A375 (cell line): ENCODE measurements at places on chromosomes 1 and 21. TPM values are rescaled to one million over a fixed set of nuclear protein-coding genes. Genes with fewer than 3 reads are reported as not detected.

The SYT6 gene
- not detected in 2 replicates for total RNA-seq

The PTPN22 gene
- 1.7 and 2.0 TPM in 2 replicates for total RNA-seq

The PLPPR5 gene
- 0.15 TPM in 1 of 2 replicates, not detected in the other for total RNA-seq

The KCNE1 gene
- total RNA-seq: 2.2 and 2.8 TPM in 2 replicates

The PRMT6 gene
- 27.2 and 28.2 TPM in 2 replicates for total RNA-seq

The RNU1-1 gene
- total RNA-seq: under 0.01 TPM in 2 replicates

The RPS6KA1 gene
- total RNA-seq: 51.8 and 60.9 TPM in 2 replicates

The KLHDC8A gene
- 0.05 and 0.19 TPM in 2 replicates for total RNA-seq

The MDM4 gene
- total RNA-seq: 47.3 and 50.9 TPM in 2 replicates

The GJB3 gene
- total RNA-seq: 11.8 and 13.5 TPM in 2 replicates

The S100A13 gene
- 583 and 631 TPM in 2 replicates for total RNA-seq

The SPATA45 gene
- total RNA-seq: not detected in 2 replicates

The VHLL gene
- 0.19 TPM in 1 of 2 replicates, not detected in the other for total RNA-seq

The KCNJ10 gene
- not detected in 2 replicates for total RNA-seq

The CHI3L2 gene
- 0.34 and 0.38 TPM in 2 replicates for total RNA-seq

The ABCA4 gene
- 0.08 TPM in 1 of 2 replicates, not detected in the other for total RNA-seq

The GPR37L1 gene
- not detected in 2 replicates for total RNA-seq

The CYP4A11 gene
- not detected in 2 replicates for total RNA-seq

The PBXIP1 gene
- 44.9 and 55.1 TPM in 2 replicates for total RNA-seq

The COL24A1 gene
- 0.04 and 0.08 TPM in 2 replicates for total RNA-seq

The PCNX2 gene
- 23.9 and 26.6 TPM in 2 replicates for total RNA-seq

The NBPF8 gene
- total RNA-seq: 13.2 and 14.7 TPM in 2 replicates

The PLA2G4A gene
- total RNA-seq: 0.98 and 1.0 TPM in 2 replicates

The ADAMTSL4 gene
- total RNA-seq: 7.7 and 8.9 TPM in 2 replicates

The SELP gene
- not detected in 2 replicates for total RNA-seq

The TMEM125 gene
- total RNA-seq: not detected in 2 replicates

The C1orf21 gene
- total RNA-seq: 7.1 and 7.9 TPM in 2 replicates

The CHIA gene
- total RNA-seq: not detected in 2 replicates

The EXTL1 gene
- 12.3 and 17.5 TPM in 2 replicates for total RNA-seq

The CNR2 gene
- total RNA-seq: not detected in 2 replicates

The ID3 gene
- 598 and 600 TPM in 2 replicates for total RNA-seq

The TCEANC2 gene
- total RNA-seq: 4.6 and 5.1 TPM in 2 replicates

The ALX3 gene
- total RNA-seq: not detected in 2 replicates

The SIM2 gene
- total RNA-seq: 0.19 and 0.23 TPM in 2 replicates

The FBLIM1 gene
- total RNA-seq: 3.1 and 4.5 TPM in 2 replicates

The VASH2 gene
- total RNA-seq: 0.60 and 2.1 TPM in 2 replicates

The MAGI3 gene
- 4.6 and 4.7 TPM in 2 replicates for total RNA-seq

The C2CD4D gene
- 0.53 and 0.87 TPM in 2 replicates for total RNA-seq

The SORT1 gene
- 5.1 and 5.4 TPM in 2 replicates for total RNA-seq

The PTAFR gene
- 0.16 TPM in 1 of 2 replicates, not detected in the other for total RNA-seq

The SLFNL1 gene
- 0.21 TPM in 1 of 2 replicates, not detected in the other for total RNA-seq

The TRIM67 gene
- total RNA-seq: under 0.01 TPM in 1 of 2 replicates, not detected in the other

The SPRR2D gene
- 0.40 and 1.4 TPM in 2 replicates for total RNA-seq

The TIE1 gene
- 4.5 and 6.1 TPM in 2 replicates for total RNA-seq

The ITLN2 gene
- total RNA-seq: 0.15 TPM in 1 of 2 replicates, not detected in the other

The AQP10 gene
- not detected in 2 replicates for total RNA-seq

The FCGR2B gene
- 0.48 TPM in 1 of 2 replicates, not detected in the other for total RNA-seq

The ACTA1 gene
- not detected in 2 replicates for total RNA-seq
